ENCODE measurements at places on chromosomes 16 and 17.

DNA sequence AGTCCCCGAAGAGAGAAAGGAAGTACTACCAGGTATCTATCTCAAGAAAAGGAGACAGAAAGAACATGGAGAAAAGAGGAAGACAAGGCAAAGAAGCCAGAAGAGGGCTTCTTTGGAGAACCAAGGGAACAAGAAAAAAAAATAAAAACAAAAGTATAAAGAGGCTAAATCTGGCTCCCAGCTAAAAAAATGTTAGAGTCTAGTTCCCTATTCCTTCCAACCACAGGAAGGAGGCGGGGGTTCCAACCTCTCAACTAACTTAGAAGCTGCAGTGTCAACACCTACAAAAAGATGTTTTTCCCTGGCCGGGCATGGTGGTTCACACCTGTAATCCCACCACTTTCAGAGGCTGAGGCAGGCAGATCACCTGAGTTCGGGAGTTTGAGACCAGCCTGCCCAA is 13.4 kb downstream of the UTP6 start:
- DNase-seq = no peak

GRCh38 chr17:68847711-68848110 is 107.5 kb downstream of the ABCA8 start:
- no peak for DNase-seq

- DNase-seq = peak; percentile 78
These were observed 106.8 kb downstream of the ZNF778 start for GRCh38 chr16:89324056-89325010.

DNA sequence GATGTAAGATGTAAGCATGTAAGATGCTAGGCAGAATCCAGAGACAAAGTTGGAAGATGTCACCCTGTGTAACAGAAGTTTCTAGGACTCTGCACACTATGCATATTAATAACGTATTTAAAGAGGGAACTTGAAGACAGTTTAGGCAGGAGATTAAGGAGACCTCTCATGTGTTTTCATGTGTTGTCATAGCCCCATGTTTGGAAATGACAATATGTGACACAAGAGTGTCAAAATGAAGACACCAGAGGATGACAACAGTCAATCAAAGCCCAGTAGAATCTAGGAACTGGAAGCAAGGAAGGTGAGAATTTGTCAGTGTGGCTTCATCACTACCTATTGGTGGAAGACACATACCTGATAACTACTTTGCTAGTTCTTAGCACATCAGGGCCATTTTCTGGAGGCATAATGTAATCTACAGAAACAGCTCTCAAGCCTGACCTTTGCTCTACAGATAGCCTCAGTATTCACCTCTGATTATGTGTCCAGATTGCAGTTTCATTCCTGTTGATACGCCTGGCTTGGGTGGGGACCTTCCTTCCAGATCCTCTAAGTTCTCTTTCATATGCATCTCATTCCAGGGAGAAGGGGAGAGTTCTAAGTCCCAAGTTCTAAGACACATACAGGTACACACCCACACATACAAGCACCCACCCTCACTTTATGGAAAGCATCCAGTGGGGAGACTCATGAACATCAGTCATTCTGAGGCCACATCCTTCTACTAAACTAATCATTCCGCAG is 26.3 kb downstream of the PMP22 start:
- no peak for DNase-seq

DNA sequence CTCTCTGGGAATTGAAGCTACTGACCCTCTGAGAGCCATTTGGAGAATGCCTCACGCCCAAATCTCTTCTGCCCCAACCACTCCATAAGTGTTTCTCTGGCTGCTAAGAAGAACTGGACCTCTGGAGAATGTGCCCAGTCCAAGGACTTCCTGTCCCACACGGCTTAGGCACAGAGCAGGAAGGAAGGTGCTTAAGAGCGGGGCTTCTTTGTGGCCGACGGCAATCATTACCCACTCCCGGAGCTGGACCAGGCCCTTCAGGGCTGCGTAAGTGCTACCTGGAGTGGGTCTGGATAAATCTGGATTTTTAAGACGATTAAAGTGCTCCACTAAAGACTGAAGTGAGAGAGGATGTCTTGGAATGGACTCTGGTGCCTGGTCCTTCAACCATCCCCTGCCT is 1.8 kb downstream of the CCDC42 start:
- DNase-seq = no peak

- DNase-seq = no peak
These were observed 616.4 kb downstream of the CDH8 start for GRCh38 chr16:61419791-61420190.

DNA sequence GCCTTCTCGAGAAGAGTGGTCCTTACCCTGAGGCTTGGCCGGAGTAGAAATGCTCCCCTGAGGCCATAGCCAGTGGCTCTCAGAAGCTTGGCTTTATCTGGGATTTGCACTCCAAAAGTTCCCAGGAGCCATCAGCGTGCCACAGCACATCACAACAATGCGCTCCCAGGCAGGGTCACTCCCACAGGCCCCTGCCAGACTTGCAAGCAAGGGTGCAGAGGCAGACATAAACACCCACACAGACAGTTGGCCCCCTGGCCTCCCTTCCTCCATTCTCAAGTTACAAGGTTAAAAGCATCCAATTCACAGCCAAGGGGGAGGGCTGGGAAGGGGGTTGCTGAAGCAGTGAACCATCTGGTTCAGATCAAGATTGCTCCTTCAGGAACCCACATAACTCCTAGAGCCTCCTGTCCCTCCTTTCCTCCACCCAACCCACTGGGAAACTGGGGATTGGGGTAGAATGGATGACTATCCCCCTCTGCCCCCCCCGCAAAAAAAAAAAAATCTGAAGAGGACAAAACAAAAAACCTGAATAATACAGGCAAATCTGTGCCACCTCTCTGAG is 1.8 kb downstream of the ST3GAL2 start:
- no peak for DNase-seq

- no peak for DNase-seq
These were observed 140.1 kb downstream of the CLEC16A start for GRCh38 chr16:11084484-11084875.

DNA sequence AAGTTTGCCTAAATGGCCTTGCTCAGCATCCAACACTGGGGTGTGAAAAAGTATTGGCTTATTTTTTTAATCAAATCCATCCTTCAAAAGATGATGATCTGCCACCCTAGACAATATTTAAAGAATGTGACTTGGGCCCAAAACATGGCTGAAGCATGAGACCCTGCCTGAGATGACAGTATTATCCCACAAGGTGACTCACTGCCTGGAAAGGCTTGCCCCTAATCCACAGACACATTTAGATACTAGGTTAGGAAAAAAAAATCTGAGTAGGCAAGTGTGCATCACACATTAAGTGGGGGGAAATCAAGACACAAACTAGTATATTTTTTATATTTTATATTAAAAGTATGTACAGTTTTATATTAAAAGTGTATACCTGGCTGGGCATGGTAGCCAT is 38.4 kb downstream of the TOM1L2 start:
- no peak for DNase-seq

GRCh38 chr16:83781-84615 is 6.0 kb downstream of the MPG start:
- peak; percentile 50 for DNase-seq

DNA sequence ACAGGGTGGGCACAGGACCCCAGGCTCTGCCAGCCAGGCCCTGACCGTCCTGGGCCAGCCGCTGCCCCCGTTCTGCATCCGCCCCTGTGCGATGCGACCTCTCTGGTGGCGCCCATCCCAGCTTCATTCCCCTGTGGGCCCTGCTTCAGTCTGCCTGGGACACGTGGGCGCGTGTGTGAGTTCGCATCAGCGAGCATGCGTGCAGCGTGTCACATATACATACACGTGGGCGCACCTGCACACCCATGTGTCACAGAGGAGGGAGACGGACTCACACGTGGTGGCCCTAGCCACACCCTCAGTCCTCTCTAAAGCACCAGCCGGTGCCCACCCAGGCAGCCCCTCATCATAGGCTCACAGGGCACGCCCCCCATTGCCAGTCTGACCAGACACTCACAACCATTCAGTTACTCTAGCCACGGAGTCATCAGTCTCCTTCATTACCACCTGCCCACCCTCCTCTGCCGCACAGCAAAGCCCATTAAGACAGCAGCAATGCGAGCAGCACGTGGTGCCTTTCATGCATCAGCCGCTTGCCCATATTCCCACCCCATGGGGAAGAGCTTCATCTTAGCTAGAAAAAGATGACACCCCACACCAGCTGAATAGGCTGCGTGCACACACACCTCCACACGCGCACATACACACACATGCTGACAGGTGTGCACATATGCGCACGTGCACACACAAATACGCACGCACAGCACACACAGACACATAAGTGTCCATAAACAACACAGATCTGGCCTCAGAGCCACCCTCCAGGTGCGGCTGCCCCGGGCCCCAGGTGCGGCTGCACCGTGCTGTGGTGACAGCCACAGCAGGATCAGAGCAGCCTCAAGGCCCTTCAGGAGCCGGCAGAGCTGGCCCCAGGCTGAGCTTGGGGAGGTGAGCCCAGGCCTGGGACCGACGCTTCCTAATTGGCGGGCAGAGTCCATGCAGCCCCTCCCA is 9.5 kb upstream of the CDH15 start:
- no peak for DNase-seq

DNA sequence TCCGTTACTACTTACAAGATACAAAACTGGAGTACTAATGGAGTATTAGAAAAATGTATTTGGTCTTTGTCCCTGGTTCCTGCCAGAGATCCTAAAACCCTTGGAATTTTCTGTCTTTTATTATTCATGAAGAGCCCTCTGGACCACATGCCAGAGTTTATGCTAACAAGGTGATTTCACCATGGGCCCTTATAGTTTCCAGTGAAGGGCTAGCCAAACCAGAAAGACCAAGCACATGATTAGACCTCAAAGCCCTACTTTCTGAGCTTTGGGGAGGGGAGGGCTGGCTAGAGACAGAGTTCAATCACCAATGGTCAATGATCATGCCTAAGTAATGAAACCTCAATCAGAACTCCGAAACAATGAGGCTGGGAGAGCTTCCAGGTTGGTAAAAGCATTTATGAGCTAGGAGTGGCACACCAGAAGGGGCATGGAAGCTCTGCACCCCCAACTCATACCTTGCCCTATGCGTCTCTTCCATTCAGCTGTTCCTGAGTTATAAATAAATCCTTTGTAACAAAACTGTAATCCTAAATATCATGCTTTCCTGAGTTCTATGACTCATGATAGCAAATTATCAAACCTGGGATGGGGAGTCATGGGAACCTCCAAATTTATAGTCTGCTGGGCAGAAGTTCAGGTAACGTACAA is 10.4 kb downstream of the DCUN1D3 start:
- DNase-seq = no peak

DNA sequence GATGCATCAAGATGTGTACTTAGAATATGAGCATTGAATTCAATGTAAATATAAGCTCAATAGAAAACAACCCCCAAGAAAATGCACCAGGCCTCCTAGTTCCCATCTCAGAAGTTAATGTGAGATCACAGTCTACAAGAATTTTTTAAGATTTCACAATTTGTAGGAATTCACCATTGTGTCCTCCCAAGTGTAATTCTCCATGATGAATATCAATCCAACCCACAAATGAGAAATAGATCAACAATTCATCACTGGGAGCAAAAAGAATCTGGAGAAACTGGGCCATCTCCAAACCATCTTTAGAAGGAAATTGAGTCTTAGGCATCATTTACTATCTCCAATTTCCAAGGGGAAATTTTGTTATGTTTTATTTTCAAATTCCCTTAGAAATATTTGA is 310.5 kb upstream of the GOT2 start:
- DNase-seq = no peak

GRCh38 chr16:88649195-88649923 is 1.5 kb downstream of the CYBA start:
- DNase-seq = no peak

DNA sequence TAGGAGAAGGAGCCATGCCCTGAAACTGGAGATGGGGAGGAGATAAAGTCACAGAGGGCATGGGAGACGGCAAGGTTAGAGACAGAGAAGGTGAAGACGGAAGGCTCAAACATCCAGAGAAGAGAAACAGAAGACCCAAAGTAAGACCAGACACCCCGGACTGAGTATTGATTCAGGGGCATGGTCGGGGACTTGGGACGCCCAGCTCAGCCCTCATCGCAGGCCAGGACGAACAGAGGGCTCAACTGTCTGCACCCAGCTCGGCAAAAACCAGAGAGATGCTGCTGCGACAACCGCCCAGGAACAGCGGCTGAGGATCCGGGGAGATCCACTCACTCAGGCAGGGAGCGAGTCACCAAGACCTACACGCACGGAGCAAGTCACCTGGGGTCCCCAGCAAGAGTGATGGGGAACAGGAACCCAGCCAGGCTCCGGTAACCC is 999 bp downstream of the XYLT1 start:
- DNase-seq = peak; percentile 54

- DNase-seq = no peak
These were observed 58.1 kb downstream of the MGAT5B start for GRCh38 chr17:76926237-76926866.

- DNase-seq = no peak
These were observed 28.3 kb upstream of the GPRC5C start for GRCh38 chr17:74403512-74404137.

DNA sequence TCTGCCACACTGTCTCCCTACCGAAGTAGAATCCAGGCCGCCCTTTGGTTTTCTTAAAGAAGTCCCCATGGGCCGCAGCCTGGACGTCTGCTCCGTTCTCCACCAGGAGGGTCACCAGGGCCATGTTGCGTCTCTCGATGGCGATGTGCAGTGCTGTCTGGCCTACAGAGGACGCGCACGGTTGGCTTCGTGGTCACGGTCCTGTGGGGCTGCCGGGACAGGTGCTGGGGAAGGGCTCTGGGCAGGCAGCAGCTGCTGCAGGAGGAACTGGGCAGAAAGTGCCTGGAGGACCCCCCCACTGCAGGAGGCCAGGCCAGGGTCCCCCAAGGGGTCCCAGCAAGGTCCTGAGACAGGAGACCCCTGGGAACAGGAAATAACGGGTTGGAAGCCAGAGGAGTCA is 19.0 kb downstream of the TRPV1 start:
- no peak for DNase-seq

DNA sequence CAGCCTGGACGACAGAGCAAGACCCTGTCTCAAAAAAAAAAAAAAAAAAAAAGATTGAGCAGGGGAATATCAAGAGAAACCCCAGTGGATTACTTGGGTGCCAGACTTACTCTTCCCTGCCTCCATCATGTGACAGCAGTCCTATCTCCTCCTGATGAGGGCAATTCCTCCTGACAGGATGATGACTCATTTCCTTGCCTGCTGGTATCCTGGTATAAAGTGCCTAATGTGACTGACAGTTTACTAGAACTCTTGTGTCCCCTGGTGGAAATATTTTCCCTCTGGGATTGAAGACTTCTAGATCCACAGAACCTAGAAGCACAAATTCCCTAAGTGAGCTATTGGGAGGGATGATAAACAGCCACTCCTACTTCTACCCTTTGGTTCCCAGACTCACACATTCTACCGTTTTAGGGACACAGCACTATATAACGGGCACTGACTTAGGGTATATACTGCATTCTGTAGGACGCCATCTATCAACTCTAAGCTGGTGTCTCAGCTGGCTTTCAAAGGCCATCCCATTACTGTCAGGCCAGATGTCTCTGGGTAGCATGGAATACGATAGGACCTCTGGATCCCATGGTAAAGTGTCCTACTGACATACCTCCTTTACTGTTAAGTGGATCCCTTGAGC is 114.6 kb upstream of the MED13 start:
- DNase-seq = no peak
